ENCODE measurements at places on chromosomes 3 and 15.

DNA sequence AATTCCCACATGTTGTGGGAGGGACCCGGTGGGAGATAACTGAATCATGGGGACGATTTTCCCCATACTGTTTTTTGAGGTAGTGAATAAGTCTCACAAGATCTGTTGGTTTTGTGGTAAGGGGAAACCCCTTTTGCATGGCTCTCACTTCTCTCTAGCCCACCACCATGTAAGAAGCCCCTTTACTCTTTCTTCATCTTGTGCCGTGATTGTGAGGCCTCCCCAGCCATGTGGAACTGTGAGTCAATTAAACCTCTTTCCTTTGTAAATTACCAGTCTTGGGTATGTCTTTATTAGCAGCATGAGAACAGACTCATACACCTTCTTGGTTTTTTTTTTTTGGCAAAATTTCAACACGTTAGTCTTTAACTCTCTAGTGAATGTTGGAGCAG lies 18.1 kb downstream of the ARL8B start:
- no peak for DNase-seq

DNA sequence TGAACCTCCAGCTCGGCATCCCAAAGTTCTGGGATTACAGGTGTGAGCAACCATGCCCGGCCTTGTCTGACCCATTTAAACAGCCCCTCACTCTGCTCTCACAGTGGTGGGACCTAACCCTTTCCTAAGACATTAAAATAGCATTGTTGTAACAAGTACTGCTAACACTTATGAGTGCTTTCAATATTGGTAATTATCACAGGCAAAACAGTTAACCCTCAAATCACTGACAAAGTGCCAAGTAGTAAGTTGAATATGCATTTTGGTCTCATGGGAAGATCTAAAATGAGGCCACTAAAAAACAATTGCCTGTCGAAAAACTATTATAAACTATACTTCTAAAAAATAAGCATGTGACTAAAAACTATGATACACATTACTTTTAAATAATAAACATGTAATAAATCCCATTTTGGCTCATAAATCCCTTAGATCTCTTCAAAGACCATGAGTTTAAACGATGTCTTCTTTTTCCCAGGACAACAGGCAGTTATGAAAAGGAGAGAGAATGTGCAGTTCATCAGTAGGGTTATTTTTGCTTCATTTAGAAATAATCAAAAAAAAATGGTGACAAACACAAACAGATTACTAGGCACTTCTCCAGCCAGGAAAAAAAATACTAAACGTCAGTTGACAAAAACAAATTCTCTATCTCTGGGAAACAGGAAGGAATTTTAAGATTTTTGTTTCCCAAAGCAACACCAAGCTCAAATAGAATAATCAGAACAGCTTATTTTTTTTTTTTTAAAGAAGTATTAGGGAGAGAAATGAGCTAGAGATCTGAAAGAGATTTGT lies 95.4 kb downstream of the RFTN1 start:
- no peak for DNase-seq

DNA sequence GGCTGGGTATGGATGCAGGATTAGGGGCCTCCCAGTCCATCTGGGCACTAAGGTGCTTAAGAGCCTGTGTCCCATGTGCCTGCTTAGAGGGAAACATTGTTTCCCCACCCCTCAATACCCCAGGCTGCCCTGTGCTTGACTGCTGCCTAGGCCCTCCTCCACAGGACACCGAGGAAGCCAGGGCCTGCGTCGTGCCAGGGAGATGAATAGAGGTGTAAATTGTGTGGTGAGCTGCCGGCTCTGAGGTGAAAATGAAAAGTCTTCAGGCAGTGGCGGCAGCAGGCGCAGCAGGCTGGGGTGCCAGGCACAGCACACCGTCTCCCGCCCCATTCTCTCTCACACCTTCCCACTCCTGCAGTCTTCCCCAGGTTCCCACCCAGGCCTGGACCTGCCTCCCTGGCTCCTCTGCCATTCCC lies 13.9 kb upstream of the GRM2 start:
- DNase-seq = no peak

DNA sequence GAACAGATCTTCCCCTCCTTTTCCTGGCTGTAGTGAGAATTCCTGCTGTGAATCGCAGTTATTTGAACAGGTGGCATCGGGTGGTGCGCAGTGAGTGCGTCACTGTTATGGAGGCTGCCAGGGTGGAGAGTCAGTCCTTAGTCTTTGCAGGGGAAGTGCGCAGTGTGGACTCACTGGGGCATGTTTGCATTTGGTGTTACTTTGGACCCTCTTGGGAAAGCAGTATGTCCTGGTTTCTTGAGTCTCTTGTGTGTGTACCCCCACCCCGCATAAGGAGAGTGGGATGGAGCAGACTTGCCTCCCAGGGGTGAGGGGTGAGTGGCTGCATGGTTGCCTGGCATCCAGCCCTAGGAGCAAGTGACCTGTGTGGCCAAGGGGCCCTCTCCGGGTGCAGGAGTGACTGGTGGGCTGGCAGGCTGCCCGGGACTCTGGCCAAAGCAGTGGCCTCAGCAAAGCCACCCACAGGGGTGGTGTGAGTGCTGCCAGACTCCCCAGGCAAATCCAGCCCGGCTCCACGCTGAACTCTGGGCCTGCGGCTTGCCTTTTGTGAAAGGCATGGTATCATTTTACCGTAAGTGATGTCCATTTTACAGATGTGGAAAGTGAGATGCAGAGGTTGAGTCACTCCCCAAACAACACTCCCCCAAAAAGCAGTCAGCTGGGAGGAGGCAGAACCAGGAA lies 46.4 kb downstream of the DNASE1L3 start:
- no peak for DNase-seq
